ENCODE measurements at places on chromosomes 2 and 18. TPM values are rescaled to one million over a fixed set of nuclear protein-coding genes. Genes with fewer than 3 reads are reported as not detected.

DNA sequence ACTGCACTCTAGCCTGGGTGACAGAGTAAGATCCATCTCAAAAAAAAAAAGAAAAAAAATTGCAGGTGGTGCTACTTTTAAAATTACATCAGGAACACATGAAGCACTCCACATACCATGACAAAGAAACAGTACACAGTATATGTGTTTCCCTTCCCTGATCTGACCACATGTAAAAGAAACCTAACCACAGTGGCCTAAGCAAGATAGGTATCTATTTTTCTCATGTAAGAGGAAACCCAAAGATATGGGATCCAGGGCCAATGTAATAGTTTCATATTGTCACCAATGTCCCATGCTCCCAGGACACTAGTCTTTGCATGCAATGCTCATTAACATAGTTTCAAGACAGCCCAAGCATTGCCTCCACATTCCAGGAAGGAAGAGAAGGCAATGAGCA, 99.9 kb downstream of the DYM start:
- DNase-seq, result no peak

DNA sequence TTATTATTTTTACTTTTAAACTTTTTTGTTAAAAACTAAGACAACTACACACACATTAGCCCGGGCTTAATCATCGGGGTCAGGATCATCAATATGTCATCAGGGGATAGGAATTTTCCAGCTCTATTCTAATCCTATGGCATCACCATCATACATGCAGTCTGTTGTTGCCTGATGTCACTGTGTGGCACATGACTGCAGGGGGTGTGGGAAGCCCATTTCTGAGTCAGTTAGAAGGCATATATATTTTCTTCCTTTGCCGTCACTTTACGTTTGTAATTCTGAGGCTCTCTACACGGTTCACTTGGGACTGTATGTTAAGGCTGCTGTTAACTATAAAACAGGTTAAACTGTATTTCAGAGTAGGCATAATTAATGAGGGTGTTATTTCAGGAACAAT, 144.4 kb upstream of the ITGA6 start:
- no peak for DNase-seq

GRCh38 chr2:102129951-102130646, 12.4 kb upstream of the IL1R1 start:
- DNase-seq, result no peak

The FAHD2B gene
- 14.2 TPM for total RNA-seq

The SLC8A1 gene
- 0.10 TPM for total RNA-seq
